ENCODE measurements at places on chromosomes 4 and X.

- peak; percentile 22 for DNase-seq
Measured at GRCh38 chr4:8099981-8100464, 58.6 kb downstream of the ABLIM2 start.

DNA sequence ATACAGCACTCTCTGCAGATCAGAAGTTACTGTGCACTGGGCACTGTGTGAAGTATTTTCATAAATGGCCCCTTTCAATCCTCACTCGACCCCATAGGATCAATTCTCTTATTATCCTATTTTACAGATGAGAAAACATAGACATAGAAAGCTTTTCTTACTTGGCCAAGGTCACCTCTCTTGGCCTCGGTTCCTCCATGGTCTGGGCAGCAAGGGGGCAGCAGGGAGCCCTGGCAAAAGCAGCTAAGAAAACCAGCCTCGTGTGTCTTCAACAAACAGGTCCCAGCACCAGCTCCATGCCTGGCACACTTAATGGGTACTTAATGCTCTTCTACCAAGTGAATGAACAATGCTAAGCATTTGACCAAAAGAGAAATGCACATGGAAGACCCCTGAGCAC lies 34.4 kb downstream of the BST1 start:
- no peak for DNase-seq

DNA sequence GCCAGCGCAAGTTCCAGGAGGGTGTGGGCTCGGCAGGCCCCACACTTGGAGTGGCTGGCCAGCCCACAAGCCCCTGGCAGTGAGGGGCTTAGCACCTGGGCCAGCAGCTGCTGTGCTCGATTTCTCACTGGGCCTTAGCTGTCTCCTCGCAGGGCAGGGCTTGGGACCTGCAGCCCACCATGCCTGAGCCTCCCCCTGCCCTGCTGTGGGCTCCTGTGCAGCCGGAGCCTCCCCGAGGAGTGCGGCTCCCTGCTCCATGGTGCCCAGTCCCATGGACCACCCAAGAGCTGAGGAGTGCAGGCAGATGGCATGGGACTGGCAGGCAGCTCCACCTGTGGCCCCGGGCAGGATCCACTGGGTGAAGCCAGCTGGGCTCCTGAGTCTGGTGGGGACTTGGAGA lies 139.2 kb upstream of the CXCL13 start:
- DNase-seq: no peak

- no peak for DNase-seq
Measured at GRCh38 chr4:159018062-159018629, 84.7 kb upstream of the RAPGEF2 start.

- no peak for DNase-seq
Measured at GRCh38 chr4:36326476-36327029, 45.1 kb downstream of the DTHD1 start.

- no peak for DNase-seq
Measured at GRCh38 chr4:31045151-31045550, 325.0 kb downstream of the PCDH7 start.

- no peak for DNase-seq
Measured at GRCh38 chr4:74590476-74590875, 145.5 kb downstream of the AREG start.

GRCh38 chr4:4424499-4425115 lies 37.7 kb downstream of the NSG1 start:
- no peak for DNase-seq

DNA sequence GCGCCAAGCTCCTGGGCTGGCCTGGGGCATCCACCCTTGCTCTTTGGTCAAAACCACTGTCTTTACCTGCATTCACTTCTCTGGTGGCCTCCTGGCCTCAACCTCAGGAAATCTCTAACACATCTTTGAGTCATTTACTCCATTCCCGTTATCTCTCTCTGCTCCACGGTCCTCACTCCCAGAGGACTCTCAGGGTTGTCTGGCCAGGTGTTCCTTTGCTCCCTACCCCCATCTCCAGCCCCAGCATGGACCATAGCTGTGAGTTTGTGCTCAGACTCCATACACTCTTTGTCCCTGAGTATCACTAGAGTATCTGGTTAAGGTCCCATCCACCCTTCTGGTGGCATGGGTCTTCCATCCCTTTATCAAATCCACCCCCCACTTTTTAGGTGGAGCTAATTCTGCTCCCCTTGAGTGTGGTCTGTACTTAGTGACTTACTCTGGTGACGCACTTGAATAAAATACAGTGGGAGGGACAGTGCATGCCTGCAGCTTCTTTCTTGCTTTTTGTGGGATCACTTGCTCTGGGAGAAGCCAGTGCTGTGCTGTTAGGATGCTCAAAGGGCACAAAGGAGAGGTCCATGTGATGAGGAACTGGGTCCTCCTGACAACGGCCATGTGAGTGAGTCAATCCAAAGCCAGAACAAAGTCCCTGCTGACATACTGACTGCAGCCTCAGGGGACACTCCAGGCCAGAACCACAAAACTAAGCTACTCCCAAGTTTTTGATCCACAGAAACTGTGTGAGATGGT lies 44.3 kb downstream of the IGFBP7 start:
- no peak for DNase-seq

DNA sequence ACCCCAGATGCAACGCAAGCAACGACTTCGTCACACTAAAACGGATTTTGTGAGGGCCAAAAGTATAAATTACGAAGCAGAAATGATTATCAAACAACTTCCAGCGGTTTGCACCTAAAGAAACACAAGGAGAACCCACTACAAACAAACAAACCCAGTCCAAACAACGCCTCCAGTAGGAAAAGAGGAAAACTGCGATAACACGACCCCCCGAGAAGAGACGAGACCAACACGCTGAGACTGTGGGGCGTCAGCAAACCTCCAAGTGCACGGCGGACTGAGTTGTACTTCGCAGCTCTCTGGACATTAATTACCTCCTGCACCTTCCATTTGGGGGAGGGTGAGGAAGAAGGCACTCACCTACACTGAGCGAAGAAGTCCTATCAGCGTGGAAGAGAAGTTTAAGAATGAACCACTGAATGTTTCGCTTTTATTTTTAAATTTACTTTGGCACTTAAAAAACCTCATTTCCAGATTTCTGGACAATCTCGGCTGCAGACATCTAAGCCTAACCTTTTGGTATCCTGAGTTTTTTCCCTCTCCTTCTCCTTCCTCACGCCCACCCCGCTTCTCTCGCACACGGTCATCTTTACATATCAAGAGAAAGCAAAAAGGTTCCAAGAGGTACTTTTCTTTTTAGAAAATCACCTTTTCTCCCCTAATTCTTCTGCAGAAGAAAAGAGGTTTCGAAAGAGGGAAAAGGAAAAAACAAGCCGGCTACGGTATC lies at the start of gene MAB21L2:
Gene MAB21L2 (plus strand): TSS at position 6 of the 727 bp plus-strand sequence. CDS start 879 bp downstream, outside the sequence.
- no peak for DNase-seq

- DNase-seq: no peak
Measured at GRCh38 chr4:136319789-136320464, 1212.4 kb downstream of the PCDH18 start.

DNA sequence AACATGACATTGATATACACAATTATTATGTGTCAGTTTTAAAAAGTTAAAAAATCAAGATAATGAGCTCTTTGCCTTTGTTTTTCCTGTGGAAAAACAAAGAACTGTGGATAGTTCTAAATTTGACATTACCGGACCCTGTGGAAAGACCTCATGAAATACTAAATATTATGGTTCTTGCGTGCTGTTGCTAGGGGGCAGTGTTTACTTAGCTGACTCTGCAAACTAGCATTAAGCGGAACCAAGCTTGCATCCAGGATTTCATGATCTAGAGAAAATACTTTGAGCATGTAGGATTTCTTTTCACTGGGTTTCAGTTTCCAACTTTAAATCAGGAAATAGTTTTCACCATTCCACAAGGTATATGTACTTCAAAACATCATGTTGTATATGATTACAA lies 33.6 kb downstream of the CLCN4 start:
- peak; percentile 80 for DNase-seq

GRCh38 chr4:97950836-97951235 lies 192.4 kb downstream of the STPG2 start:
- no peak for DNase-seq

DNA sequence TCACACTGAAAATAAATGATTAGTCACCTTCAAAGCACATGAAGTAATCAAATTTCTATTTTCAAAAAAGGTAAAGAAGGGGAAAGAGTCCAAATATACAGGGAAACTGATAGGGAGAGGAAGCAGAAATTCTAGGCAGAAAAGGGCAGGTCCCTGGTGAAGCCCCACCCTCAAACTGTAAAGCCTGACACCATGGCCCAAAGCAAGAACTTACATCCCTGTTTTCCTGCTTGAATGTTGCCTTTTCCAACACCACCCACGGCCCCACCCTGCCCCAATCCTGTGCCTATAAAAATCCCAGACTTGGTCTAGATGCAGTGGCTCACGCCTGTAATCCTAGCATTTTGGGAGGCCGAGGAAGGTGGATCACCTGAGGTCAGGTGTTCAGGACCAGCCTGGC lies 361.8 kb downstream of the PPP3CA start:
- no peak for DNase-seq

Measured in AG10803 (cell line).